ENCODE measurements at places on chromosomes 4 and X. TPM values are rescaled to one million over a fixed set of nuclear protein-coding genes. Genes with fewer than 3 reads are reported as not detected.

GRCh38 chr4:8727546-8728510 is 135.3 kb downstream of the CPZ start:
- H3K27ac ChIP-seq = no peak overlapping the region
- DNase-seq = no peak
- H3K36me3 ChIP-seq = no peaks in the 10 kb centered on the region
- H3K27me3 ChIP-seq = no peaks in the 10 kb centered on the region
- no peak overlapping the region for H3K4me3 ChIP-seq

- DNase-seq = no peak
- H3K4me1 ChIP-seq = no peaks in the 10 kb centered on the region
- no peak overlapping the region for H3K27ac ChIP-seq
- no peak overlapping the region for H3K4me3 ChIP-seq
- no peaks in the 10 kb centered on the region for H3K27me3 ChIP-seq
Measured at GRCh38 chr4:184024637-184025036, 119.5 kb downstream of the STOX2 start.

GRCh38 chr4:142535009-142535408 is 311.1 kb downstream of the INPP4B start:
- H3K27me3 ChIP-seq = no peaks in the 10 kb centered on the region
- no peak overlapping the region for H3K4me3 ChIP-seq
- H3K27ac ChIP-seq = no peak overlapping the region

DNA sequence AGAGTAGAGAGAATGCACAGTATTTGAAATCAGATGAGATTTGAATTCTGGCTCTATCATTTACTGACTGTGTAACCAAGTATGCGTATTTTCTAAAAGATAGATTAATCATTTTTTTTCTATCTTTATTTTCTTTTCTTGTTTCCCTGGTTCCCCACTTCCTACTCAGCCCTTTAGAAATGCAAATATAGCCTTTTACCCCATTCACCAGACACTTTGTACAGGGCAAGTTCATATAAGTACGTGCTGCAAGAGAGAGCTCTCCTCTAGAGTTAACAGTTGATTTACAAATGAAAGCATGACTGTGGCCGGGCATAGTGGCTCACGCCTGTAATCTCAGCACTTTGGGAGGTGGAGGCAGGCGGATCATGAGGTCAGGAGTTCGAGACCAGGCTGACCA is 17.8 kb upstream of the TDO2 start:
- H3K27me3 ChIP-seq = no peaks in the 10 kb centered on the region
- DNase-seq = no peak
- H3K36me3 ChIP-seq = no peaks in the 10 kb centered on the region
- no peaks in the 10 kb centered on the region for H3K4me1 ChIP-seq
- H3K27ac ChIP-seq = no peak overlapping the region

DNA sequence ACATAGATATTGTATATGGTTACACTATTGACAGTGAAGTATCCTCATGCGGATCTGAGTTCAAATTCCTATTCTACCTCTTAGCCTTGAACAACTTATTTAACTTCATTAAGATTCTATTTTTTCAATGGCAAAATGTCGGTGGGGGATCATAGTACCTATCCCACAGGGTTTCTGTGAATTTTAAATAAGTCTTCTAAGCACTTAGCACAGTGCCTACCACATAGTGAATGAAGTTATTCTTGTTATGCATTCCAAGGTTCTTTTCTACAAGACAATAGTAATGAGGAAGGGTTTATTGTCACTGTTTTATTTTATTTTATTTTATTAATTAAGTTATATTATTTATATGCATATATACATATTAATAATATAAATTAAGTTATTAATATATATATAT is 8.8 kb upstream of the ENAM start:
- DNase-seq = no peak
- no peaks in the 10 kb centered on the region for H3K27me3 ChIP-seq
- no peak overlapping the region for H3K27ac ChIP-seq
- no peaks in the 10 kb centered on the region for H3K4me1 ChIP-seq
- no peak overlapping the region for H3K4me3 ChIP-seq

GRCh38 chr4:174826660-174827059 is 2.4 kb downstream of the GLRA3 start:
- no peaks in the 10 kb centered on the region for H3K36me3 ChIP-seq
- DNase-seq = no peak
- H3K27ac ChIP-seq = no peak overlapping the region
- no peaks in the 10 kb centered on the region for H3K27me3 ChIP-seq
- no peak overlapping the region for H3K4me3 ChIP-seq
- H3K4me1 ChIP-seq = no peaks in the 10 kb centered on the region

DNA sequence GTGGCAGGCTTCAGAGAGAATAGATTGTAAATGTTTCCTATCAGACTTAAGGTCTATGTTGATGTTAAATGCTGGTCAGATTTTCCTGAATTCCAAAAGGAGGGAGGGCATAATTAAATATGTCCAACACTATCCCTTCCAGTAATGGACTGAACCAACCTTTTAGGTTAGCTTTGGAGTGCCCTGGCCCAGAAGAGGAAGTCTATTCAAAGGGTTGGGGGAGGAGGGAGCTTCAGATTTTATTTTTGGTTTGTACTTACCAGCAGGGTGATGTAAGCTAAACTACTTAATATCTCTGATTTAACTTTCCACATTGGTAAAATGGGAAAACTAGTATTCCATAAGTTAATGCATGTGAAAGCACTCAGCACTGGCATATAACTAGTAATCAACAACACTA is 91.1 kb downstream of the RBM46 start:
- H3K27me3 ChIP-seq = no peaks in the 10 kb centered on the region
- H3K4me1 ChIP-seq = no peaks in the 10 kb centered on the region
- no peak overlapping the region for H3K4me3 ChIP-seq
- DNase-seq = no peak
- H3K27ac ChIP-seq = no peak overlapping the region

DNA sequence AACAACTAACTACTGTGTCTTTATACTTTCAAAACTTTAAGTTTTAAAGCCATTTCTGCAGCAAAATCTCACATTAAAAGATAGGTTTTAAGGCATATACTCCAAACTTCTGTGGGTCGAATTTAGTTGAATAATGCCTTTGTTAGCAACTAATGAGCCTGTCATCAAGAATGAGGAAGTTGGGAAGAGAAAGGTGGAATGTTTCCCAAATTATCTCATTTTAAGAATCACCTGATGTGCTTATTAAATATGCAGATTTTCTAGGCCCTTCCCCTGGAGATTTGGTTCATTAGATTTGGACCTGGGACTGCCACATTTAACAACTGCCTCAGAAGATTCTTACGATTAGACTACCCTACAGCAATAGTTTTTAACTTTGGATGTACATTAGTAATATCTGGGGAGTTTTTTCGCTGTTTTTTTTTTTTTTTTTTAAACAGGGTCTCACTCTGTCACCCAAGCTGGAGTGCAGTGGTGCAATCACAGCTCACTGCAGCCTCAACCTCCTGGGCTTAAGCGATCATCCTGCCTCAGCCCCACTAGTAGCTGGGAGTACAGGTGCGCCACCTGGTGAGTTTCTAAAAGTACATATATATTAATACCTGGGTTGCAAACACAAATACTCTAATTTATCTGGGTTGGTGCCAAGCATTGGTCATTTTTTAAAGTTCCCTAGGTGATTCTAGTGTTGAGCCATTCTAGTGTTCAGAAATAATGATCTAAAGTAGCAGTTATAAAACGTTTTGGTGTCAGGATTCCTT is 16.1 kb upstream of the TASL start:
- no peak overlapping the region for H3K27ac ChIP-seq
- DNase-seq = no peak
- no peaks in the 10 kb centered on the region for H3K4me1 ChIP-seq
- no peaks in the 10 kb centered on the region for H3K27me3 ChIP-seq
- no peaks in the 10 kb centered on the region for H3K36me3 ChIP-seq

GRCh38 chr4:150345207-150345744 is 236.7 kb upstream of the MAB21L2 start:
- H3K36me3 ChIP-seq = no peaks in the 10 kb centered on the region
- no peak for DNase-seq
- H3K4me1 ChIP-seq = no peaks in the 10 kb centered on the region
- H3K27ac ChIP-seq = no peak overlapping the region
- H3K27me3 ChIP-seq = no peaks in the 10 kb centered on the region
- no peak overlapping the region for H3K4me3 ChIP-seq

- H3K27me3 ChIP-seq = no peaks in the 10 kb centered on the region
- H3K36me3 ChIP-seq = no peaks in the 10 kb centered on the region
- H3K4me3 ChIP-seq = no peak overlapping the region
Measured at GRCh38 chr4:98919996-98920395, 8.9 kb downstream of the EIF4E start.

- H3K4me3 ChIP-seq = no peak overlapping the region
- DNase-seq = no peak
- H3K27ac ChIP-seq = no peak overlapping the region
- H3K27me3 ChIP-seq = no peaks in the 10 kb centered on the region
- no peaks in the 10 kb centered on the region for H3K36me3 ChIP-seq
- peaks cover 12% of the 10 kb centered on the region for H3K4me1 ChIP-seq
Measured at GRCh38 chr4:47482326-47482725, 2.7 kb upstream of the ATP10D start.

GRCh38 chrX:16175329-16176061 is 8.2 kb downstream of the MAGEB17 start:
- no peak overlapping the region for H3K27ac ChIP-seq
- no peak overlapping the region for H3K4me3 ChIP-seq
- H3K36me3 ChIP-seq = no peaks in the 10 kb centered on the region
- no peaks in the 10 kb centered on the region for H3K27me3 ChIP-seq
- no peak for DNase-seq

GRCh38 chr4:113325876-113326615 is 276.6 kb downstream of the ANK2 start:
- no peak overlapping the region for H3K27ac ChIP-seq
- H3K27me3 ChIP-seq = no peaks in the 10 kb centered on the region
- DNase-seq = no peak
- H3K36me3 ChIP-seq = no peaks in the 10 kb centered on the region

DNA sequence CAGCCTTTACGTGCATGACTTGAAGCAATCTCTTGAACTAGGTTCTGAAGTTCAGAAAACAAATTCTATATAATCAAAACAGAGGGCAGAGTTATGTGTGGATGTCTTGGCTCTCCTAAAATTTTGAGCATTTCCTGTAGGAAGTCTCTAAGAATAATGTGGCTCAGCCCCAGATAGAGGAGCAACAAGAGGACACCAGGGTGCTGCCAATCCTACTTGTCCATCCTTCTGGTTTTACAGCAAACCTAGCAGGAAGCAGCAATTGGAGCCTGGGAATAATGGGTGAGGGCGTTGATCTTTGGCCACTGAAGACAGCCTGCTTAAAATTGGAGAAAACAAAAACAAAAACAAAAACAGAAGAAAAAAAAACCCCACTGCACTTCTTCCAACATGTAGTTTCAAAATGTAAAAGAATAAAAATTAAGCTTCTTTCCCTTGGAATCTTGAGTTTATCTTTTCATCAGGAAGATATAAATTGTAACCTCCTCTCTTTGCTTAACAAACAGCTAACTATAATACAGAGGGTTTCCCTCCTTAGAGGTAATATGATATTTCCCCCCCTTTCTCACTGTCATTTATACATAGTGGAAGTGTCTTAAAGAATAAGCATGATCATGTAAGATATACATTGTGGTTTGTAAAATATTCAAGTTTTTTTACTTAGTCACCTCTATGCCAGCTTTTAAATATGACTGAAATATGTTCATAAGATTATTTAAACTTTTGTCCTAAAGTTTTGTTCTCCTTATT is 130.6 kb downstream of the FBXO8 start:
- no peaks in the 10 kb centered on the region for H3K4me1 ChIP-seq
- no peaks in the 10 kb centered on the region for H3K27me3 ChIP-seq
- H3K27ac ChIP-seq = no peak overlapping the region
- DNase-seq = no peak
- H3K4me3 ChIP-seq = no peak overlapping the region
- H3K36me3 ChIP-seq = no peaks in the 10 kb centered on the region

Gene NLRP2B
- total RNA-seq = not detected

Gene SSX1
- not detected for total RNA-seq

Gene NPY2R
- not detected for total RNA-seq

Gene SH3TC1
- total RNA-seq = 29.5 TPM

Gene TLR3
- total RNA-seq = 8.5 TPM
